ENCODE measurements at places on chromosomes 3 and 15.

- no peak for DNase-seq
Measured at GRCh38 chr3:77780278-77780996, 740.5 kb downstream of the ROBO2 start.

DNA sequence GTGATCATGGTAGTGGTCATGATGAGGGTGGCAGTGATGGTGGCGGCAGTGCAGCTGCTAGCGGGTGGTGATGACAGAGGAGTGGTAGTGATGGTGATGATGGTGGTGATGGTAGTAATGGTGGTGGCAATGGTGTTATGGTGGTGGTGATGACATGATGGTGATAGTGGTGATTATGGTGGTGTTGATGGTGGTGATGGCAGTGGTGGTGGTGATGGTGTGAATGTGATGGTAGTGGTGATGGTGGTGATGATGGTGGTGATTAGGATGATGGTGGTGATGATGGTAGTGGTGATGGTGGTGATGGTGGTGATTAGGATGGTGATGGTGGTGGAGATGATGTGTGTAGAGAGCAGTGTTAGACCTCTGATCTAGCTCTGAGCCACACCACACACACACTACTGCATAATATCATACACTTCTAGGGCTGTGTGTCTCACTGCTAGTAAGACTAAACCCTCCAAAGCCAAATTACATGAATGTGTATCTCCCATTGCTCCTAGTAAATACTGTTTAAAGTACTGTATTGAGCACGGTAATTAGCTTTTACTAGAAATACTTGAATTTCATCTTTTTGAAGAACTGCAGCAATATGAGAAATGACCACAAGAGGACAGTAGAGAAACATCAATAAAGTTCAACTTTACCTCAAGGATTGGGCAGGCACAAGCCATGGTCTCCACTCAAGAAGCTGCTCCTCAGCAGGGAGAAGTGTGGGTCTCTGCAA lies 28.8 kb downstream of the TMED3 start:
- peak; percentile 35 for DNase-seq

GRCh38 chr15:89112341-89112971 lies 24.2 kb downstream of the ABHD2 start:
- no peak for DNase-seq

- no peak for DNase-seq
Measured at GRCh38 chr3:124882816-124883747, 4.1 kb downstream of the ITGB5 start.

DNA sequence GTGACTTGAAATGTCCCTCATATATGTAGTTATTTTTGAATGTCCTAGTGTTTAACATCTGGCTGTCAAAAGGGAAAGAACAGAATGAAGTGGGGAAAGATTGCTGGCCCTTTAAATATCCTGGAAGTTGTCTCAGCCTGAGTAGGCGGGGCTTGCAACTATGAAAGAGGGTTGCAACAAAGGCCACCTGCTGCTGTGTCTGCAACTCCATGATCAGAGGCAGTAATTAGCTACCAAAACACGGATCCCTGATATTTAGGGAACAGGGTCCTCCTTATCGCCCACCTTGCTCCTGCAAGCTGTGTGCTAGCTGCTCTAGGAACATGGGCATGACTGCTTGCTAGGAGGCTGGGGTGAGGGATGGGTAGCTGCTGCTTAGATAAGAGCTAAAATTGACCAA lies 100.2 kb upstream of the CFAP20DC start:
- peak; percentile 3 for DNase-seq

GRCh38 chr15:67785431-67785830 lies 39.9 kb upstream of the SKOR1 start:
- no peak for DNase-seq

GRCh38 chr15:34055868-34056595 lies 17.0 kb upstream of the AVEN start:
- DNase-seq, result peak; percentile 29

- peak; percentile 25 for DNase-seq
Measured at GRCh38 chr3:143895805-143896204, 47.5 kb upstream of the SLC9A9 start.

DNA sequence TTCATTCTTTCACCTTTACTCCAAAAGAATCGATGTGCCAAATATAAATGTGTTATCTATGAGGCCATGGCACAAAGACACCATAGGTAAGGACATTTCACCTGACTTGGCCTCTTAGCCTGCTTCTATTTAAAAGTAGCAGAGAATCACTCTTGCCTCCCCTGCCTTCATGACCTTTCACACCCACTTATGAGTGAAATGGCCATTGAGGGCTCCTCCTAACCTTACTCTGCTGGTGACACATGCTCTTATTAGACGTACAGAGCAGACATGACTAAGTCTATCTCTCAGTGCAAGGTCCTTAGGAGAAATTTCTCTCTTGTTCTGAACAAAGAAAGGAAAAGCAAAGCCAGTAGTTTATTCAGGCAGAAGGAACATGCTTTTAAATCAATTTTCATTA lies 150.7 kb downstream of the LRTM1 start:
- DNase-seq, result no peak

GRCh38 chr15:93047621-93048425 lies 41.2 kb downstream of the RGMA start:
- no peak for DNase-seq
